Omental fat pad (tissue), 4 donors: ENCODE measurements at places on chromosomes 3 and 15.

GRCh38 chr3:69370901-69371301, 15.0 kb downstream of the FRMD4B start:
- no peak for DNase-seq

DNA sequence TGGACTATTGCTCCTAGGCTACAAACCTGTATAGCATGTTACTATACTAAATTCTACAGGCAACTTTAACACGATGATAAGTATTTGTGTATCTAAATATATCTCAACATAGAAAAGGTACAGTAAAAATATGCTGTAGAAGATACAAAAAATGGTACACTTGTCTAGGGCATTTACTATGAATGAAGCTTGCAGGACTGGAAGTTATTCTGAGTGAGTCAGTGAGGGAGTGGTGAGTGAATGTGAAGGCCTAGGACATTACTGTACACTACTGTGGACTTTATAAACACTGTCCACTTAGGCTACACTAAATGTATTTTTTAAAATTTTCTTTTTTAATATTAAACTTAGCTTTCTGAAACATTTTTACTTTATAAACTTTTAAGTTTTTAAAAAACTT, 140.5 kb upstream of the SGO1 start:
- no peak for DNase-seq

DNA sequence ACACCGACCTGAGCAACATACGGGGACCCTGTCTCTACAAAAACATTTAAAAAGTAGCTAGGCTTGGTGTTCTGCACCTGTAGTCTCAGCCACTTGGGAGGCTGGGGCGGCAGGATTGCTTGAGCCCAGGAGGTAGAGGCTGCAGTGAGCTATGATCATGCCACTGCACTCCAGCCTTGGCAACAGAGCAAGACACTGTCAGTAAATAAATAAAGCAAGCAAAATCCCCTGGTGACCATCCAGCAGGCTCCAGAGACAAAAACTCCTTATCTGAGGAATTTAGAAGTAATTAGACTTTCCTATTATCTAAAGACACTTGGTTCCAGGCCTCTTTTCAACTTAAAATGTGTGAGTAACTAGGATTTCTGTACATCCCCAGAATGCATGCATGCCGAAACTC, 29.5 kb upstream of the ZNF774 start:
- no peak for DNase-seq

- no peak for DNase-seq
These were observed 30.2 kb downstream of the KCNAB1 start for GRCh38 chr3:156150434-156151066.

GRCh38 chr3:187673012-187673411, 2.8 kb upstream of the SST start:
- no peak for DNase-seq

DNA sequence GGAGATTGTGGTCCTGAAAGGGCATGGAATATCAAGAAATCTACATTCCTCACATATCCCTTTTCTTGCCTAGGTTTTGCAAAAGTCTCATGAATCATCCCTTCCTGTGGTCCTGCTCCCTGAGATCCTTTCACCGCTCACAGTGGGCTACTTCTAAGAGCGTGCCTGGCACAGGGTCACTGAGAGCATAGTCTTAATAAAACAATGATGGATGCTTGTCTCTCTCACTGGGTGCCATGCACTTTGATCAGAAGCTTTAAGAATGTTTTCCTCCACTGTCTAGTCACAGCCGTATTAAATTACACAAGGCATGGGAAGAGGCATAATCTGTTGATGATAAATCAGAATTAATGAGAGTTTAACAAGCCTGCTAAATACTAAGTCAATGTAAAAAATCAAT, 269.7 kb upstream of the ATP10A start:
- no peak for DNase-seq

- DNase-seq = no peak
These were observed 1.3 kb upstream of the LRRC58 start for GRCh38 chr3:120350401-120350941.

GRCh38 chr3:184503647-184504046, 57.9 kb upstream of the EPHB3 start:
- no peak for DNase-seq

GRCh38 chr3:194984066-194984465, 286.9 kb downstream of the XXYLT1 start:
- DNase-seq = no peak

GRCh38 chr3:188085584-188086560, 68.1 kb upstream of the LPP start:
- no peak for DNase-seq

DNA sequence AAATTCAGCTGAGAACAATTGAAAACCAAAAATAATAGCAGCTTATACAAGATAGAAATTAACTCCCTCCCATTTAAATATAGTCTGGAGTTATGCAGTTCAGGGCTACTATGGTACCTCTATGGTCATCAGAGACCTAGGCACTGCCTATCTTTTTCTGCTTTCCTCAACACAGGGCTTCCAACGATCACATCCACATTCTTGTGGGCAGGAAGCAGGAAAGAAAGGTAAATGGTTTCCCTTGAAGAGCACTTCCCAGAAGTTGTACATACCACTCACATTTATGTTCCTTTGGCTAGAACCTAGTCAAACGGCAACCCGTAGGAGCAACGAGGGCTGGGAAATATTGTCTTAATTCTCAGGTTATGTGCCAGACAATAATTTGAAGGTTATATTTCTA, 197.7 kb upstream of the PRICKLE2 start:
- no peak for DNase-seq

DNA sequence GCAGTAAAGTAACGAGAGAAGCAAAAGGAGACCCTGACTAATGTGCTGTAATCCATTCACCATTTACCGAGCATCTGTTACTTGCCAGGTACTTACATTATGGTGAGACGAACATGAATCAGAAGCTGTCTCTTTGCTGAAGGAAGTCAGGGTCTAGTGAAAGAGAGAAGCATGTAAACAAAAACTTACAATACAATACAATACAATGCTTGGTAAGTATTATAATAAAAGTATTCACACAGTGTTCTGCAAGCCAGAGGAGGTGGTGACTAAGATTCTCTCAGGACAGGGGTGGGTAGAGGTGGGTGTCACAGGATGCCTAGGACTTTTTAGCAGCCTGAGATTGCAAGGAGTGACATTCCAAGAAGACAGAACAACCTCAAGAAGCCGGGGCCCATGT, 50.2 kb upstream of the MGA start:
- no peak for DNase-seq

- DNase-seq = no peak
These were observed 11.5 kb upstream of the SHF start for GRCh38 chr15:45199136-45199810.

GRCh38 chr3:17357035-17357710, 385.3 kb downstream of the TBC1D5 start:
- no peak for DNase-seq

DNA sequence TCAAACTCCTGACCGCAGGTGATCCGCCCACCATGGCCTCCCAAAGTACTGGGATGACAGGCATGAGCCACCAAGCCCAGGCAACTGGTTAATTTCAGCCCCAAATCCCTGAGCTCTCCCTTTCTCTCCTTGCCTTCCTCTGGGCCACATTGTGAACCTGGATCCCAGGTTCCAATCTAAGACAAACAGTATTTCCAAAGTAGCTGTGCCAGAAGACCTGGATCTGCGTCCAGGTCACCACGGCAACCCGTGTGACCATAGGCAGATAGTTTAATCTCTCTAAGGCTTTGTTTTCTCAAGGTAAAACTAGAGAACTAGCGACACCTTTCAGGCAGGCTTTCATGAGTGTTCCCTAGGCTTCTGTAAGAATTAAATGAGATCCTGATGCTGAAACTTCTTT, 5.9 kb upstream of the RBPMS2 start:
- no peak for DNase-seq

- DNase-seq = no peak
These were observed 16.0 kb upstream of the SRP14 start for GRCh38 chr15:40054855-40055575.

GRCh38 chr15:45869034-45869668, 234.3 kb downstream of the SQOR start:
- no peak for DNase-seq

- no peak for DNase-seq
These were observed 42.8 kb downstream of the ABTB1 start for GRCh38 chr3:127715532-127715931.

DNA sequence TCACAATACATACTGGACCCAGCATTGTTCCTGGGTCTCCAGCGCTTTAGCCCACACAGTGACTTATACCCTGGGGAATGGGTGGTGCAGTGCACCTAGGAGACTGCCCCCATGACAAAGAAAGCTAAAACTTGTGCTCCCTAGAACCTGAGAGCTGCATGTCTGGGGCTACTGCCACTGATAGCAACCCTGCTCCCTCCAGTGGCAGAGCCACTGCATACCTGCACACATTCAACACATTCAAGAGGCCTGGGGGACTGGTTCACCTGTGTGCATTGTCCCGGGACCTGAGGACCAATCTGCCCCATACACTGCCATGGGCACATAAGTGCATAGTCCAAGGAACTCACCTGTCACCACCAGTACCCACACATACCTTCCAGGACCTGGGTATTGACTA, 302.7 kb upstream of the MANF start:
- no peak for DNase-seq

DNA sequence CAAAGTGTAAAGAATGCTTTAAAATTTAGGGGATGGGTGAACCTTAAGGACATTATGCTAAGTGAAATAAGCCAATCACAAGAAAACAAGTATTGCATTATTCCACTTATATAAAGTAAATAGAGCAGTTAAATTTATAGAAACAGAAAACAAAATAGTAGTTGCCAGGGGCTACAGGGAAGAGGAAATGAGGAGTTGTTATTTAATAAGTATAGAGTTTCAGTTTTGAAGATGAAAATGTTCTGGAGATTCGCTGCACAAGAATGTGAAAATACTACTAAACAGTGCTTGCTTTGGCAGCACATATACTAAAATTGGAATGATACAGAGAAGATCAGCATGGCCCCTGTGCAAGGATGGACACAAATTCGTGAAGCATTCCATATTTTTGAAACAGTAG, 32.0 kb downstream of the DNAH12 start:
- no peak for DNase-seq

DNA sequence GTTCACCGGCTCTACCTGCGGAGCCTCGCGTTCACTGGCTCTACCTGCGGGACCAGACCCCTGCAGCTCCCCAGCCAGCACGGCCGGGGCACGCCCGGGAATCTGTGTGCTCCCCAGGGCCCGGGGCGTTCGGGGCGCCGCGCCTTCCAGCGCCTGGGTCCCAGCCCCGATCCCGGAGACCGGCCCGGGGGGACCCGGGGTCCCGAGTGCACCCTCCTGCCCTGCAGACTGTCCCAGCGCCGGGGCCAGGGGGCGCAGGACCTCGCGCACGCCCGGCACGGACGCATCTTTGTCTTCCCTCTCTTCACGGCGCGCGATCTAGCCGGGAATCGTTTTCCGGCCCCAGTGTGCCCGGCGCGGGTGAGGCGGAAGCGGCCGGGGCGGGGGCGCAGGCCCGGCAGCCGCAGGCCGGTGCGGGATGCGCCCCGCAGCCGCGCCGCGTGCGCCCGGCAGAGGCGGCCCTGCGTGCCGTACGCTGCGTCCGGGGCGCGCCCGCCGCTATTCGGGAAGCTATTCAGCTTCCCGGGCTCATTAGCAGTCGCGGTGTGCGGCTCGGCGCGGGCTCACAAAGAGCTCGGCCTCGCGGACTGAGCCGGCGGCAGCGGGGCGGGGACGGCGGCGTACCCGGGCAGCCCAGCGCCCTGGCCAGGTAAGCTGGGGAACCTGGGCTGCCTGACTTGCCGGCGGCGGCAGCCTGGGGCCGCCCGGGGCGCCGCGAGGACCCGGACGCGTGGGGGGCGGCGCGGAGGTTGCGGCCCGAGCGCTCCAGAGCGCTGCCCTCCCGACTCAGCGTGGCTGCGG, at the start of gene APBA2:
APBA2 (plus strand) TSS at position 345 of the 801 bp plus-strand sequence. CDS start 167,911 bp downstream, outside the sequence.
- no peak for DNase-seq

- no peak for DNase-seq
These were observed 40.2 kb upstream of the UBE2E2 start for GRCh38 chr3:23162934-23163333.

- DNase-seq = no peak
These were observed 265.5 kb upstream of the ATP10A start for GRCh38 chr15:26128611-26129140.

DNA sequence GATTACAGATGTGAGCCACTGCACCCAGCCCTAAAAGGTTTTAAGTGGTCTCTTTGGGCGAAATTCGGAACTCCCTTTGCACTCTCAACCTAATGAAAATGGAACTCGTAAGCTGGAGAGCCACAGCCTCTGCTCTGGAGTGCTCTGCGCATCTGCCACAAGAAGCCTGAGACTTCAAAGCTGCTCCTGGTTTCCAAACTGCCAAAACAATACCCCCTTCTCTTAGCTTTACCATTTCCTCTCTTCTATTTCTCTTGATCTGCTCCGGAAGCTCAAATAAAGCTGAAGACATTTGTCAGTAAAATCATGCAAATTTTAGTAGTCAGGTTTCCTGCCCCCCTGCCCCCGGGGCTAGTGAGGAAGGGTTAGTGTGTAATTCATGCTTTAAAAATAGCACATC, 312.7 kb downstream of the MFSD1 start:
- no peak for DNase-seq

DNA sequence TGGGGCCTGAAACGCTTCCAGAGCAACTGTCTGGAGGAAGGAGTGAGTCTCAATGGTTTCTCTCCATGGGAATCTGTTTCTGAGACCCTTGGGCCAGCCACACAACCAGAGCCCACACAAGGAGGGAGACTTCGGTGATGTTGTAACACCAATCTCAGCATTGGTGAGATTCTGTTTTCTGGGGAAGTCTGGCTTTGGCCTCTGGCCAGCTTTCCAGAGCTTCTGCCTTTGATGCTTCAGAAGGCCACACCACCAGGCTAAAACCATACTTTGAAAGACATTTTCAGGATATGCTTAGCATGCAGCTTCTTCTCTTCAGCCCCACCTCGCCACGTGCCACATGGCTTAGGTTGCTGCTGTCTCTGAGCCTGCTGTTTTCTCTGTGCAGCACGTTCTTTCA, 3.6 kb upstream of the EEFSEC start:
- no peak for DNase-seq

DNA sequence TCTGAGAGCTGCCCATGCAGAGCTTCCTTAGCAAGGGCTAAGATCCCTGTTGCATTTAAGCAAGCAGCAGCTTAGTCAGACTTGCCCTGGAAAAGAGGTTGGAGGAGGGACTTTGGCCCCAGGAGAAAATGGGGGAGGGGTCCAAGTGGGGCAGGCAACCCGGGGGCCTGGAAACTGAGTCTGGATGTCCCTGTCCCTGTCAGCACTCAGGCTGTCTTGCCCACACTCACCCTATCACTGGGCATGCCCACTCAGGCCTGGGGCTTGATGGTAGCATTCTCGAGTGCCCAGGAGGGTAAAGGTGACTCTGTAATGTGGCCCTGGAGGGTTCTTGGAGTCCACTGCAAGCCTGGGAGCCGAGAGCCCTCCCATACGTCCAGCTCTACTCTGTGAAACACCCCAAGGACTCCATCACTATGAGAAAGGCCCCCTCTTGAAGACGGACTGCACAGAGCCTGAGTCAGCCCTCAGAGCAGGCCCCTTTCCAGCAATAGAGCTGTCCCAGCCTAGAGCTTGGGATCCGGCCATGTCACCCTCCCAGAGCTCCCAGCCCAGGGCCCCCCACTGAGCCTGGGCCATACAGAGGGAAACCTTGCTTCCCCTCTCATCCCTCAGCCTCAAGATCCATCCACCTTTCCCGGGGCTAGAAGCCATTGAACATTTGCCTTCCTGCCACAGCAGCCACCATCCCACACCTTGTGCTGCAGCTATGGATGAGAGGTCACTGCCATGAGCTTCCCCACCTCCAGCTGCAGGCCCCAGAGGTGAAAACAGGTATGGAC, 13.4 kb downstream of the MYL3 start:
- no peak for DNase-seq

- DNase-seq = no peak
These were observed 699.5 kb upstream of the CFAP20DC start for GRCh38 chr3:59749291-59749690.
